ENCODE measurements at places on chromosomes 7 and 10.
A peak's percentile ranks its signal among the peaks of the same experiment; 100 is the strongest.

- no peak for DNase-seq
Measured at GRCh38 chr7:23955145-23955544, 245.1 kb downstream of the STK31 start.

DNA sequence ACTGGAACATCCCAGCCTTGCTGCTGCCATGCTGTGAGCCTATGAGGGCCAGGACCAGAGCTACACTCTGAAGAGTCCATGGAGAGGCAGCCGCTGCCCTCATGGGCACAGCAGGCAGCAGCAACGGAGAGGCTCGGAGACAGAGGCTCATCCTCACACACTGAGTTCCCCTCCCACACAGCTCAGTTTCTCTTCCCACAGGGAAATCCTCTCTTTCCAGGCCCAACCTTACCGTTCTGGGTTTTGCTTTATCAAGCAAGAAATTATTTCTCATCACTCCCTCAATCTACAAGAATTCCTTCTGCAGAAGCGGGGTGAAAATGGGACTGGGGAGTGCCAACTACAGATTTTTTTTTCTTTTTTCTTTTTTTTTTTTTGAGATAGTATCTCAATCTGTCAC lies 36.6 kb downstream of the GOLGA7B start:
- DNase-seq = no peak

DNA sequence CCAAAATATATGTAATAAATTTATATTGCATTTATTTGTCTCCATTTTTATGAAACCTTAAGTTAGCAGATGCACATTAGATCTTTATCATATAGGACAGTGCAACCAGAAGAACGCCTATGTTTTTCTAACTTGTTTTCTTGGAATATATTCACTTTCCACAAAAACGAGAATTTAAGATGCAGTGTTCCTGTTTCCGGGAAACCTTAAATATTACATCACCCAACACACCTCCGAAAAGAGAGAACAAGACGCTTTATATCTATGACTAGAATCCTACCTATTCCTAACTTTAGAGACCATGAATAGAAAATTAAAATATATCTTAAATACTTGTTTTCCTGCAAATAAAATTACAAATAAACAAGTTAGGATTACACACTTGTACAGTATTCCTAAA lies 1.9 kb downstream of the EZH2 start:
- no peak for DNase-seq

GRCh38 chr7:157791666-157792065 lies 454.9 kb downstream of the DNAJB6 start:
- no peak for DNase-seq

DNA sequence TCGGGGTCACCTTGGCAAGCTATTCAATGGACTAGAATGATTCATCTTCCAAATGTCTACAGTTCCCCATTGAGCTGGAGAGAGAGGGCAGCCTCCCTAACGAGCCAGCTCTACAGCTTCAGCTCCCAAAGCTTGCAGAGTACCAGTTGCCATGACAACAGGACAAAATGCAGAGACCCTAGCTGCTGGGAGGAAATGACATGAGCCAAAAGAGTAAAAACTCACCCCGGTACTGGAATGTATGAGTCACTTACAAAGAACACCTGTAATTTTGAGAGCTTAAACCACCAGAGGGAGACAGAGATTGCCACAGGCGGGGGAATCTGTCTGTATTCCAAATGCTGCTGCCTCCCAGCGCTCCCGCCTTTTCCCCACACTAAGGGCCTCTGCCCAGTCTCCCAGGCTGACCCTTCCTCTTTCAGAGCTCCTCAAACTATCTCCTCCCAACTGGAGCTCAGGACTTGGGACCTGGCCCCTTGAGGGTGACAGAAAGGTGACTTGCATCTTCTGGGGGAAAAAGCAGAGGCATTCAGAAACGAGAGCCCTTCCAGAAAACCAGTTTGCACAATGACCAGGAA lies 95.5 kb downstream of the CUL2 start:
- peak; percentile 38 for DNase-seq

DNA sequence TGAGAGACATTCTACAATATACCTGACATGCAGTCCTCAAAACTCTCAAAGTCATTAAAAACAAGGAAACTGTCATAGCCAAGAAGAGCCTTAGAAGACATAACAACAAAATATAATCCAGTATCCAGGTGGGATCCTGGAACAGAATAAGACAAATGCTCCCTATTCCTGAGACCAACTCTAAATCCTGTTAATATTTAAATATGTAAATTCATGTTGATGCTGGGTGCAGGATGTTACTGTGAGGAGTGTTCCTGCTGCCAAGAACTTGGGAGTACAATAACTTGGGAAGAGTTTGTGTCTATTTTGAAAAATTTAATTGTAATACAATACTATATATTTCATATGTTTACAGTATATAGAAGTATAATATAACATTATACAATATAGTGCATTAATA lies 61.0 kb downstream of the FAS start:
- no peak for DNase-seq

DNA sequence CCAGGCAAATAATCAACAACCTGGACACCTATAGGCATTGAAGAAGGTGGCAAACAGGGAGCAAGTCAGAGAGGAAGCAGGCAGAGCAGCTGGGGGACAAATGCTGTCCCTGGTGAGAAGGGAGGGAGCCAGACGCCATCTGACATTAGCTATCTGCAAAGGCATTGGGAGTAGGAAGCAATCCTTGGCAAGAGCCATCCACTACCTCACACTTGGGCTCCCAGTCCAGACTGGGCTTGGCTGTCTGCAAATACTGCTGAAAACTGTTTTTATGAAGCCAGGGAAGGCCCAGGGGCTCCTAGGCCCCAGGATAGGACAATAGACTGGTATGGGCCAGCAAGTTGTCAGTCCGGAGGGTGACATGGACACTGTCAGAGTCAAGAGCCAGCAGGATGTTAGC lies 132.5 kb downstream of the SORBS1 start:
- no peak for DNase-seq

DNA sequence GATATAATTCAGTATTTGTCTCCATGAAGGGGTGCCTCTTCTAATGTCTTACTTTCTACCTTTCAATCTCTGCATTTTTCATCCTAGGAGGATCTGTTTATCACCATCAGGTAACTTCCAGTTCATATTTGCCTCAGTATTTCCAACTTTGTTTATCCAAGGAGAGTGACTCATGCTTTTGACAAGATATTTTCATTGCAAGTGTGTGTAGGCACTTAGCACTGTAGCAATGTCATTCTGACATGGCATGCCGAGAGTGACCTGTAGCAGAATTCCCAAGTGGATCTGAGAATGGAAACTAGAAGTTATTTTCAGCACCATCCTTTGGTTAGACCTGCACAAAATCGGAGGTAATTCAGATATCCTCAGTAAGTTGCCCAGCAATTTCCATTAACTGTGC lies 129.9 kb downstream of the INHBA start:
- no peak for DNase-seq

GRCh38 chr10:17001961-17002749 lies 127.5 kb downstream of the CUBN start:
- DNase-seq = no peak

- DNase-seq = no peak
Measured at GRCh38 chr10:103491729-103492364, 1.7 kb upstream of the NEURL1 start.

DNA sequence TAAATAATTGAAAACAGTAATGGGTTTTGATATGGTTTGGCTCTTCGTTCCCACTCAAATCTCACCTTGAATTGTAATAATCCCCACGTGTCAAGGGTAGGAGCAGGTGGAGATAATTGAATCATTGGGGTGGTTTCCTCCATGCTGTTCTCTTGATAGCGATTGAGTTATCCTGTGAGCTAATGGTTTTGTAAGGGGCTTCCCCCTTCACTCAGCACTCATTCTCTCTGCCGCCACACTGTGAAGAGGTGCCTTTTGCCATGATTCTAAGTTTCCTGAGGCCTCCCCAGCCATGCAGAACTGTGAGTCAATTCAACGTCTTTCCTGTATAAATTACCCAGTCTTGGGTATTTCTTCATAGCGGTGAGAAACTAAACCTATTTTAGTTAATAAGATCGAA lies 551.7 kb upstream of the POT1 start:
- DNase-seq = no peak

Measured in activated CD4-positive, CD25-positive, alpha-beta regulatory T cell treated with anti-CD3 and anti-CD28 coated beads, Interleukin-2, amount 50 U/mL, for 72 hours (primary cell).